ENCODE measurements at places on chromosomes 7 and 10.

DNA sequence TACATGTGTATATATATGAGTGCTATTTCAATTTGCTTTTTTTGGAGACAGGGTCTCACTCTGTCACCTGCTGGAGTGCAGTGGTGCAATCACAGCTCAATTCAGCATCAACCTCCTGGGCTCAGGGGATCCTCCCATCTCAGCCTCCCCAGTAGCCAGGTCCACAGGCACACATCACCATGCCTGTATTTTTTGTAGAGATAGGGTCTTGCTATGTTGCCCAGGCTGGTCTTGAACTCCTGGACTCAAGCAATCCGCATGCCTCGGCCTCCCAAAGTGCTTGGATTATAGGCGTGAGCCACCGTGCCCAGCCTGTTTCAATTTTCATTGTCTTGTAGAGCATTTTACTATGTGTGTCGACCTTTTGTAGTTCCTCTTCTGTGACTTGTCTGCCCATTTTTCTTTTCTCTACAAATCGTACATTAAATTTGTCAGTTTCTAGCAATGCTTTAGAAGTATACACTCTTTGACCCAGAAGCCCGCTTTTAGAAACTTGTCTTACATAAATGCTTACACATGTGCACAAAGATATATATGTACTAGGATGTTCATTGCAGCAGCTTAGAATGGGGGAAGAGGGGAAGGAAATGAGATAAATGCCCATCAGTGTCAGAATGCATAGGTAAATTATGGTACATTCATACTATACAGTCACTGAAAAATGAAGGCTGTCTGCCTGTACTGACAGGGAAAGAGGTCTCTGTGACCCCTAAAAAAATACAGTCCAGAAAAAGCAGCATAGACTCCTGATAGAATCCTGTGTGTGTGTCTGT, 12.2 kb upstream of the RFC2 start:
- DNase-seq: no peak

GRCh38 chr7:64590971-64591370, 28.1 kb upstream of the ZNF680 start:
- no peak for DNase-seq

DNA sequence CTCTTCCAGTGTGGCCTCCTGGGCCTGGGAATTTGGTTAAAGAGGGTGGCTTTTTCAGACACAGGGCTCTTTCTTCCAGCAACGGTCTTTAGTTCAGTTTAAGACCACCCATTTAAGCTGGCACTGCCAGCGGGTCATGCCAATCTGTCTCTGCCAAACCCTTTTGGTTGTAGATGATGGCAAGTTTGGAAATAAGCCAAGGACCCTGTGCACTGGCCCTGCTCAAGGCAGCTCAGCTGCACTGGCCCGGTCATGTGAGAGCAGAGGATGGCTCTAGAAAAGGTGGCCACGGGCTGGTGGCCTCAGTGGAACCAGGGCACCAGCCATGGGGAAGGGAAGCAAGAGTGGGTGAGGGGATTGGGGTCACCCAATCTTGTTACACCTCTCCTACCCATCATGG, 294.1 kb downstream of the GLRX3 start:
- DNase-seq: no peak

DNA sequence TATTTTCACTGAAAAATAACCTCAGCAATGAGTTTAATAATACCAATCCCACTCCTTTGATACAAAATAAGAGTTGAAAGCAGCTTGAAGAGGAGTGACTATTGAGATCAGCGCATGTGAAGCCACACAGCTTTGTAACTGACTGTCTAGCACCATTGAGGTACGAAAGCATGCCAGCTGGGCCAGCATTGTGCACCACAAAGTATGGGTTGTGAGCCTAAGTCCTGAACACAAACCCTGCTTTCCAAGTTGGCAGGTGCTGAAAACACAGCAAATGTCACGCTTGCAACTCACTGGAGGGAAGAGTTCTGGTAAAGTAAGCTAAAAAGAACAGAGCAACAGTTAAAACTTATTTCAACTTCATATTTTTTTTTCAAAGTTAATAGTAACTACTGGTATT, 4.0 kb upstream of the FAM53B start:
- no peak for DNase-seq

DNA sequence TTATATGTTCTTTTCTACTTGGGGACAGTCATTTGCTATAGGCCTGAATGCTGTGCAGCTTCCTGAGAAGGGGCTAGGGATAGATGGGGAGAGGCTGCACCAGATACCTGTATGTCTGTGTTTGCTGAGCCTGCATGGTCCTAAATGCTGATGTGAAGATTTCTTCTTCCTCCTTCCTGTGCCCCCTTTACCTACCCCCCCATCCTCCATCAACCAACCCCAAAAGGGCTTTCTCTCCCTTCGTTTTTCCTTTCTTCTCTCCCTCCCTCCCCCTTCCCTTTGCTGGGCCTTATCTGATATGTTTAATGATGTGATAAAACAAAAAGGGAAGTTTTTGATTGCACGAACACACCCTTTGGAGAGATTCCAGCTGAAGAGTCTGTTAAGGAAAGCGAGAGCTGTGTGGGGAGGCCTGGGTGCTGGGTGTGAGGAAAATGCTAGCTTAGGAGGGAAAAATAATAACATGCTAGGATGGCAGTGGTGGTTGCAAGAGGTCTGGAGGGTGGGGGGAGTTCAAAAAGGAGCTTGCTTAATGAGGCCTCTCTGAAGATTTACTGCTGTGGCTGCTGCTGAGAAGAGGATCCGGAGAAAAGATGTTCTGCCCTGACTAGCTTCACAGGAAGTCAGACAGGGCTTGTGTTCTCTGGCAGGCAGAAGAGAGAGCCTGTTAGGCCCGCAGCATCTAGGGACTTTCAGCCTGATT, 101.8 kb downstream of the SAMD9 start:
- no peak for DNase-seq

DNA sequence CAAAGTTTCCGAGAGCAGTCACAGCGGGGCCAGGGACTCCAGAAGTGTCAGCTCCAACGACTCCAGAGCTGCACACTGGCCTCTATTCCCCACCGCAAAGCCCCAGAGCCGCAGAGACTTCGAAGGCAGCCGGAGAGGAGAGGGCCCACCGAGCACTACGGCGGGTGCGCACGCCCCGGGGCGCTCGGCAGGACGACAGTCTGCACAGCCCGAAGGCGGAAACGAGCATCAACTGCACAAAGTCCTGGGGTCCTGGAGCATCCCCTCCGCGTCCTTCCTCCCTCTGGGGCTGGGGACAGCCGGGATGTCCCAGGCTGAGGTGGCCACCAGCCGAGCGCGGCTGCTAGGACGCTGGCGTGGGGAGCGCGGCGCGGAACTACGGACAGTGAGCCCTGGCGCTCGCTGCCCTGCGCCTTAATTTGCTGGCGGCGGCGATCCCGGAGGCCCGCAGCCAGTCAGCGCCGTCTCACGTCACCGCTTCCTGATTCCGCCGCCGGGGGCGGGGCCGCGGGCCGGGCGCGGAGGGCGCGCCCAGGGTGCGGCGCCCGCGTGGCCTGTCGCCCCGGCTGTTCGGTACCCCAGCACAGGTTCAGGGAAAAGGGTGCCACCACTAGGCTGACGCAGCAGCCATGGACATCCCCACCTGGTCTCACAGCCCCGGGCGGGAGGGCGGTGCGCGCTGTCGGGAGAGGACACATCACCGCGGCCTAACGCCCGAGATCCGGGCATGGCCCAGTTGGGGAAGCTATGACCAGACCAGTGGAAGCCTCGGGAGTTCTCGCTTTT, at the start of gene TBX20:
Gene TBX20 (minus strand): TSS at position 391 of the 786 bp plus-strand sequence. CDS start 480 bp downstream, outside the sequence.
- DNase-seq: no peak

DNA sequence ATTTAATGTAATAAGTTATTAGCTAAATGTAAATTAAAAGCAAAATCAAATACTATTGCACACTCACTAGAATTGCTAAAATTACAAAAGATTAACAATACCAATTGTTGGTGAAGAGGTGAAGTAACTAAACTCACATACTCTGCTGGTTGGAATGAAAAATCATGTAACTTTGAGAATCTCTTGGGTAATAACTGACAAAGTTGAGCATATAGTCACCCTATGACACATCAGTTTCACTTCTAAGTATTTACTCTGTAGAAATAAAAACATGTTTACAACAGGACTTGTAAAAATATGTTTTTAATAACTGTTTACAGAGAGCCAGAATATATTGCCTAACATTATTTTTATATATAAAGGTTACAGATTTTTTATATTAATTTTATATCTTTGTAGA, 33.6 kb downstream of the CNTNAP2 start:
- no peak for DNase-seq

DNA sequence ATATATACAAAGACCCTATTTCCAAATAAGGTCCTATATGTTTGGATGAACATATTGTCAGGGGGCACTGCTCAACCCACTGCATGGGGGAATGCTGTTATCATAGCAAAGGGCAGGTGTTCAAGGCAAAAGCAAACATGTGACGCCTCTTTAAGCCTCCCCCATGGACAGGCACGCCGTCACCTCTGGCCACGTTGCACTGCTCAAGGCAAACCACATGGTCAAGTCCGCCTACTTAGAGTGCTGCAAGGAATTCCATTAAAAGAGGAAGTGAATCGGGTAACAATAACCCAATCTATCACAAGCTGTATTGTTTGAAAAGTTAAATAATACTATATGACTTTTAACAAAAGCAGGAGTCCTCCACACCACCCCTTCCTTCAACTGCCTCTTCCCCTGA, 8.8 kb upstream of the CALD1 start:
- no peak for DNase-seq

GRCh38 chr7:90276033-90276728, 31.2 kb downstream of the CFAP69 start:
- no peak for DNase-seq

DNA sequence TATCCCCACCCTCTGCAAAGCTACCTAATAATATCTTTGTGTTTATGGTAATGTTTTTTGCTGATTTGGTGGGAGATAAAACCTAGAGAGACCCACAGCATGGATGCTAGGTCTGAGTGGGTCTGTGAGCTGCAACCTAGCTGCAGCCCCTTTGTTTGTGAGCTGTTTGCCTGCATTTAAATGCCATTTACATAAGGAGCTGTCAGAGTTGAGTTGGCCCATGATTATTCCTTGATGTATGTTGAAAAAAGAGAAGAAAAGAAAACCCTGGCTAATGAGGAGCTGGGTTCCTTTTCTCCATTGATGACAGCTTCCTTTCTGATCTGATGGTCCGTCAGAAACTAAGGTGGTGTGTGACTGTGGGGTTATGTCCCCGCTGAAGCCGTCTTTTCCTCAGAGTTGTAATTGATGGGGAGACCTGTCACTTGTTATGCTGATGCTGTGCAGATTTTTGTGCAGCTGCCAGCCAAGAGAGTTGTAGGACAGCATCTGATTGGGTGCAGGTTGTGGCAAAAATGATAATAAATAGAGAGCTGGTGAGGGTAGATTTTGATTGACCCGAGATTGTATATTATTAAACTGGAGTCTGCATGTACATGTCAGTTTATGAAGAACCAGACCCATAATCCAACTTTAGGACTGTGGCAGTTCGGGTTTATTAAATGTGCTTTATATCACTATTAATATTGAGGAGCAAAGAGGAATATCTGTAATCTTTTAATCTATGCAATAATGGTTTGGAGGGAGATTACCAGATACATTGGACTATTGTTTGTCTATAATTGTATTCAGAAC, 219.8 kb downstream of the AUTS2 start:
- no peak for DNase-seq

DNA sequence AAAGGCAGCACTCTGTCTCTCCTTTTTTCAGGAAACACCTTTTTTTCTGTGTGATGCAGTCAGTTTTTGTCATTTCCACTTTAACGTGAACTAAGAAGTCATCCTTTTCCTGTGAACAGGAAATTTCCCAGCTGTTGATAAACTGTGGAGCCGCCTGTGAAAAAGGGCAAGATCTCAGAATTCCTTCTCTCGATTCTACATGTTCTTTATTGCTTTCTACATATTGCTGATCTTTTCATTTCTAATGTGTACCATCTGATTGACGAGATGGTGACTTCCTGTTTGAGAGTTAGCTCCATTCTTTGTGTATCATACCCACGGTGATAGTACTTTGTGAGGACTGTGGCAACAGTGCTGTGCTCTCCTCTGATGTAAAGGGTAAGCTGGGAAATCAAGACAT, 50.4 kb downstream of the ADD3 start:
- no peak for DNase-seq

DNA sequence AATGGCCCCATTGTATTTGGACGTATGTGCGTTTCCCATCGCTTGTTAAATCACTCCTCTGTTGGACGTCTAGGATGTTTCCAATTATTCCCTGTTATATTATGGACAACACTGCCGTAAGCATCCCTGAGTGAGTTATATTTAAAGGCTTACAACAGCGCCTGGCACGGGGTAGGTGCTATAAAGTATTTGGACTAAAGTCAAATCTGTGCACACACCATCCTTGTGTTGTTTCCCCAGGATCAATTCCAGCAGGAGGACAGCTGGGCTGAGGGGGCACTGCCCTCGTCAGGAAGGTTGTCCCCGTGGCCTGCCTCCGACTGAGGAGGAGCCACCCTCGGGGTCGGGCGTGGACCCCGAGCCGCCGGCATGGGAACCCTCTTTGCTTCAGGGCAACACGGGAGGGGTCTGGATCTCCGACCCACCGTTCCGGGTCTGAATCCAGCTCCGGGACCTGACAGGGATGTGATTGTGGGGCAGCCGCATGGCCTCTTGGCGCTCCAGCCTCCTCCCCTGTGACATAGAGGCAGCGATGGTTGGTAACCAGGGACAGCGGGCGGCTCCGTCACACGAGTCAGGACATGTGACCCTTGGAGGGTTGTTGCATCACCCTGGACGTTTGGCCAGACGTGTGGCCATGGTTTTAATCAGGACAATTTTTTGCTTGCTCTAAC, 1.5 kb upstream of the JAKMIP3 start:
- DNase-seq: no peak

GRCh38 chr10:119541046-119541445, 1.5 kb downstream of the RGS10 start:
- no peak for DNase-seq

DNA sequence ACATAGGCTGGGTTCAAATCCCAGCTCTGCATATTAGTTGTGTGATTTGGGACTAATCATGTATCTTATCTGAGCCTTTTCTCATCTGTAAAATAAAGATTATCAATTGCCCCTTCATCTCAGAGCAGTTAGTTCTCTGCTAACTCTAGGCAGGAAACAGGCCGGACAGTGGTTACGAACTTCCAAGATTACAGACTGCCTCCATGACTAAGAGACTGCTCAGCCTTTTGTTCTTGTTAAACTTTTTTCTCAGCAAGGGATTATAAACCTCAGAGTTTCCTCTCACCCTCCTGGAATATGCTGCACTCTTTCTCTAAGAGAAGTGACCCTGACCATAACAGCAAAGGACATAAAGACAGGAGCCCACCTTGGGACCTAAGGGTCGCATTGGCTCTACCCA, 52.5 kb upstream of the NFKB2 start:
- DNase-seq: no peak

GRCh38 chr10:79928028-79928583, 20.8 kb downstream of the SFTPD start:
- no peak for DNase-seq

GRCh38 chr7:127760436-127761031, 108.5 kb downstream of the SND1 start:
- DNase-seq: no peak

Data from amniotic stem cell (primary cell).